Stimulated activated CD8-positive, alpha-beta memory T cell treated with anti-CD3 and anti-CD28 coated beads, Interleukin-15, amount 100 ng/mL, for 4 hours (primary cell): ENCODE measurements at places on chromosomes 12 and 14.

DNA sequence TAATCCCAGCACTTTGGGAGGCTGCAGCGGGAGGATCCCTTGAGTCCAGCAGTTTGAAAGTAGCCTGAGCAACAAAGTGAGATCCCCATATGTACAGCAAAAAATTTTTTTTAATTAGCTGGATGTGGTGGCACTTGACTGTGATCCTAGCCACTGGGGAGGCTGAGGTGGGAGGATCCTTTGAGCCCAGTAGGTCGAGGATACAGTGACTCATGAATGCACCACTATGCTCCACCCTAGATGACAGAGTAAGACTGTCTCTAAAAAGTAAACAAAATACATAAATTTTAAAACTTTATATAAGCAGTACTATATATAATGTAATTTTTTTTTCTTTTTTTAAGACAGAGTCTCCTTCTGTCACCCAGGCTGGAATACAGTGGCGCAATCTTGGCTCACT is 115.4 kb downstream of the ESR2 start:
- DNase-seq, result no peak

DNA sequence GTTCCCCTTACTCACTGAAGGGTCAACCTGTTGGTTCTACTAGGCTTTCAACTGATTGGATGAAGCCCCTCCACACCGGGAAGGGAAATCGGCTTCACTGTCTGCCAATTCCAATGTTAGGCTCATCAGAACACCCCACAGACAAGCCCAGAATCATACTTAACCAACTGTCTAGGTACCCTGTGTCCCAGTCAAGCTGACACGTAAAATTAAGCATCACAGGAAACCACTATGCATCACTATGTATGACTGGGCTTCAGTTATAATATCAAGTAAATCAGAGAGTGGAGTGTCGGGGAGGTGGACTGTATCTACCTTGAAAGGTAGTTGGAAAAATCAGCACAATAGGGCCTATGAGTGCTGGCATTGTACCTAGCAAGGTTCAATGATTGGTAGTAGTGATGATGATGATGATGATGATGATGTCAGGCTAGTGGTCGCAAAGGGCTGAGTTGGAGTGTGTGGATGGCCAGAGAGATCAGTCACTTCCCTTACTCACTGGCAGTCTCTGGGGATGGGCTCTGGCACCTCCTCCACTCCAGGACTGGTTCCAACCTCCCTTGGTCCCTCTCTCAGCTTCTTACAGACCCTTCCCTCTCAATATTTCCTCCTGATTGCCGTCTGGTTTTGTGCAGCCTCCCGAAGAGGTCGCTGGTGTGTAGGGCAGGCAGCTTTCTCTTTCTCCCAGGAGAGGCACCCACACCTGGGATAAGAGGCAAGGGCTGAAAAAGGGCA is 3.3 kb upstream of the ATG101 start:
- no peak for DNase-seq

- no peak for DNase-seq
Measured at GRCh38 chr12:27555925-27556778, 32.1 kb downstream of the PPFIBP1 start.

DNA sequence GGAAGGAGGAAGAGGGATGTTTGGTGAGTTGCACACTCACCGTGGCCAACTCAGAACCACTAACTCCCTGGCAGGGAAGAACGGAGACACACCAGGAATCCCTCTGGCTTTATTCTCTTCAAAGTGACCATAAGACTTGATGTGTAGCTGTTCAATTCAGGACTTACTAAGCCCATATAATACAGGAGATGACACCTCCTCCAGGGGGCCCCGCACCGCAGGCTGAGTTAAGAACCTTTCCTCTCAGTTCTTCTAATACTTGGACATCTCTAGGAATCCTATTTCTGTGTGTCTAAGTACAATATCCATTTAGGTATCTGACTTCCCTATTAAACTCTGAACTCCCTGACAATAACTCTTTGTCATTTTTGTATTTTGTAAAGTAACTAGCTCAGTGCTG is 49.5 kb downstream of the DCAF4 start:
- no peak for DNase-seq

GRCh38 chr14:69953266-69953915 is 74.2 kb downstream of the SMOC1 start:
- no peak for DNase-seq

- DNase-seq, result no peak
Measured at GRCh38 chr12:14554281-14555007, 13.2 kb downstream of the PLBD1 start.

DNA sequence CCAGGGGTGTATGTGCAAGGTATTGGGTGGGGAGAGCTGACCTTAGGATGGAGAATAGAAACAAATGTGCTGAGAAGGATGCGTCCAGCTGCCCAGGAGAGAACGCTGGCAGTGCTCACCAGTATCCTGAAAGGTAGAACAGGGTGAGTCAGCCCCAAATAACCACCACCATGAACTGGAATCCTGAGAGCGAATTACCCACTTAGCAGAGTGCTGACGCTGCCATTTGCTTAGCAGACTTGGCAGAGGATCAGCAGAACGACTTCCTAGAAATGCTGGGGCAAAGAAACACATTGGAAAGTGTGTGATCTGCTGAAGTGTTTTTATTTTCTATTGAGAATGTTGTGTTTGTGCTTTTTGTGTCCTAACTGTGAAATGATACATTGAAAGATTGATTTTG is 213.6 kb downstream of the ADGRD1 start:
- DNase-seq, result no peak

DNA sequence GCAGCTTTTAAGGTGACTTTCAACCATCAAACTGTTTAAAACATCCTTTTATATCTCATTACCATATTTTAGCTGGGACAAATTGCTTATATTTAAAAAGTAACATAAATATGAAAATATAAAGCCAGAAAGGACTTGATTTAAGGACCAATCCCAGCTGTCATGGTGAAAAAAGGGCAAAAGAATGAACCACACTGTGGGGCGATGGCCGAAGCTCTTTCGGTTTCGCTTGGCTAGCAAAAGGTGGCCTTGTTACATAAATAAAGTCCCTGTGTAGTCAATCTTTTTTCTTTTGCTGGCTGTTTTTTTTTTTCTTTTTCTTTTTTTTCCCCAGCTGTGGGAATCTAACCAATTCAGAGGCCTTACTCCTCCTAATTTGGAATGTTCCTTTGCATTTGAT is 50.9 kb downstream of the FBXO33 start:
- no peak for DNase-seq

DNA sequence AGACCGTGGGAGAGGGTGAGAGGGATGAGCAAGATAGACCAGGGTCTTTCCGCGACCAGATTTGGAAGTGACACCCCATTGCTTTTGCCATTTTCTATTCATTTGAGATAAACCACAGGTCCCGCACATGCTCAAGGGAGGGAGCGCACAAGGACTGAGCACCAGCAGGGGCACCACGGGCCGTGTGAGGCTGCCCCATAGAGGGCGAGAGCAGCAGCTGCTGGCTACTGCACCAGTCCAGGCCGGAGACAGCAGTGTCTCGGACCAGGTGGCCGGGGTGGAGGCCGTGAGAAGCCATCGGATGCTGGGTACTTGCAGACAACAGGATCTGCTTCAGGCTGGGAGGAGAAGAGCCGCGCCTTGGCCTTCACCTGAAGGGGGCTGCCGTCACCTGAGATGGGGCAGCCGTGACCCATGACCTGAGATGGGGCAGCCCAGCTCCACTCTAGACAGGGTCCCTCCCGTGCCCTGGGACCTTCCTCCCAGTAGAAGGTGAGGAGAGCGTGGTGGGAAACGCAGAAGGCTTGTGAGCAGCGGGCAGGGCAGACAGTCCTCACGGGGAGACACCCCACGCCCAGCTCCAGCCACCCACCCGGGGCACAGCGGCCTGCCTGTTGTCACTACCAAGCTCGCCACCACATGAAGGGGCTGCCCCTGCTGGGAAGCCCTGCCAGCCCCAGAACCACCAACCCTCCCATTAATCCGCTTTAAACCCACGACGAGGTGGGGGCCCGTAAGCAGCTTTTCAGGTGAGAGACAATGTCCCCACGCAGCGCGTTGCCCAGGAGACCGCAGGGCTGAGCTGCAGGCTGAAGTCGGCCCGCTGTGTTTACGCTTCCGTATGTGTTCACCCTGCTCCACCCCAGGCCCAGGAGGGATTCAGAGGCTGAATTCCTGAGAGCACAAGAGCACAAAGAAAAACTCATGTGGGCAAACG is 61.7 kb upstream of the FBRSL1 start:
- no peak for DNase-seq

GRCh38 chr12:130424858-130425697 is 87.4 kb downstream of the PIWIL1 start:
- no peak for DNase-seq

DNA sequence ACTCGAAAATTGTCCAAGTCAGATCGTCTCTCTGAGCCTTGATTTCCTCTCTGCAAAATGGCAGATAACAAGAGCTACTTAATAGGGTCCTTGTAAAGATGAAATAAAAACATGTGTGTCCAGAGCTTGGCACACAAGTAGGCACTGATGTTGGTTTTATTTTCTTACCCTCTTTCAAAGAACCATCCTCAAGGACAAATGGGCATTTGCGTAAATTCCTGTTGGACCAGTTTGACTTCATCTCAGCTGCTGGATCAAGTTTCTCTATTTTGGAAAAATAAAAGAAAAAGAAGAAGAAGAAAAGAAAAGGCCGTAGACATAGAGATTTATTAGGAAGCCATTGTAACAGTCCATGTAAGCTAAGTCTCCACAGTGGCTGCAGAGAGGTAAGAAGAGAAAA is 47.2 kb downstream of the MAP1LC3B2 start:
- no peak for DNase-seq

DNA sequence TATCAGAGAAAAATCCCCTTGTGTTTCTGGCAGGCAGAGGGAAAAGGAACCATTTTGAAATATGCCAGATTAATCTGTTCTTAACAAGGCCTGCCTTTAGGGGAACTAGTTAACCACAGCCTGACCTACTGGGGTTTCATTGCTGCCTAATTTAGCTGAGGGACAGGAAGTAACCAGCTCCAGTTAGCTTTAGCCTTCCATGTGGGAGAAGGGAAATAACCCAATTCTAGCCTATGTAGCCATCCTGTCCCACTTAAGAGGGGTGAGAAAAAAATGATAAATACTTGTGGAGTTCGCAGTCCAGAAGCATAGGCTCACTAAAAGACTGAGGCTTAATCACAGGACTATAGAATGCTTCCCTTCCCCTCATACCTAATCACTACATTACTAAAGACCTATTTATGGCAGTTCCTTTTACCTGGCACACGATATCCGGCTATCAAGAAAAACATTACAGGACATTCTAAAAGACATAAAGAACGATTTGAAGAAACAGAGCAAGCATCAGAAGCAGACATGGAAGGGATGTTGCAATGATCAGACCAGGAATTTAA is 22.8 kb downstream of the COX8C start:
- no peak for DNase-seq

GRCh38 chr14:86708846-86709339 is 1178.9 kb downstream of the FLRT2 start:
- DNase-seq, result no peak

DNA sequence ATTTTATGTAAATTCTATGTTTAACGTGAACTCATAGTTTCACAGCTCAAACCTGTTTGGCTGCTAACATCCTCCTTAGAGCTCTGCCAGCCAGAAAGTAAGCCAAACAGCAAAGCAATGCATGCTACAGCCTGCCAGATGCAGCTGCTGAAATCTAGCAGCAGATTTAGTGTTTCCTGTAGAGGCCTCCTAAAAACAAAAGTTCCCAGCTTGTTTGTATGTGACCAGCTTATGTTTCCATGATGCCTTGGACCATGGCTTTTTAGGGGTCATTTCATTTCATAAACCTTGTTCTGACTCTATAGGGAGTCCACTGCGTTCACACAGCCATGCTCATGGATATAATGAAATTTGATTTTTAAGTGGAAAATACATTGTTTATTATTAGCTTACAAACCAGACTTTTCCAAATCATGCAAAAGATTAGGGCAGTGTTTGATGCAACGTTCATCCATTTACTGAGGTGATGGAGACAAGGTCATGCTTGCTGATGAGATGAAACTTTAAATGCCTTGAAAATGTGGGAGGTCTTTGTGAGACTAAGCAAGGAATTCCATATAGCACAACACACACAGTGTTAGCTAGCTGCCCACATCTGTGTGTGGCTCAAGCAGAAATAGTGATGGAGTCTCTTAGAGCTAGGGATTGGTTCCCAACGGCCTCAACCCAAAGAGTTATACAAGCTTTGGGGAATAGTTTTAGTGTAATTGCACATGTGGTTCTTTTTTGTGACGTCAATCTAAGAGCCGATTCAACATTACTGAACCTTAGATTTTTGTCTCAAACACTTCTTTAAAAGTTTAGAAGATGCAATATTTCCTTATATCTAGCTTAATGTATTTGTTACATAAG is 157.5 kb upstream of the LRIG3 start:
- DNase-seq, result no peak

GRCh38 chr12:75632442-75632841 is 121.0 kb upstream of the KRR1 start:
- DNase-seq, result no peak

- no peak for DNase-seq
Measured at GRCh38 chr12:104352106-104352713, 48.7 kb downstream of the EID3 start.

DNA sequence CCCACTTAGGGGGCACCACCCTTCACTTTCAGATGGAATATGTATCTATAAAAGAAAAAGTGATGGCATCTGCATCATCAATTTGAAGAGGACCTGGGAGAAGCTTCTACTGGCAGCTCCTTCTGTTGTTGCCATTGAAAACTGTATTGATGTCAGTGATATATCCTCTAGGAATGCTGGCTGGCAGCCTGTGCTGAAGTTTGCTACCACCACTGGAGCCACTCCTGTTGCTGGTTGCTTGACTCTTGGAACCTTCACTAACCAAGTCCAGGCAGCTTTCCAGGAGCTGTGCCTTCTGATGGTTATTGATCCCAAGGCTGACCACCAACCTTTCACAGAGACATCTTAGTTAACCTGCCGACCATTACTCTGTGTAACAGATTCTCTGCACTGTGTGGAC is 44.7 kb downstream of the RIMKLB start:
- DNase-seq, result no peak

DNA sequence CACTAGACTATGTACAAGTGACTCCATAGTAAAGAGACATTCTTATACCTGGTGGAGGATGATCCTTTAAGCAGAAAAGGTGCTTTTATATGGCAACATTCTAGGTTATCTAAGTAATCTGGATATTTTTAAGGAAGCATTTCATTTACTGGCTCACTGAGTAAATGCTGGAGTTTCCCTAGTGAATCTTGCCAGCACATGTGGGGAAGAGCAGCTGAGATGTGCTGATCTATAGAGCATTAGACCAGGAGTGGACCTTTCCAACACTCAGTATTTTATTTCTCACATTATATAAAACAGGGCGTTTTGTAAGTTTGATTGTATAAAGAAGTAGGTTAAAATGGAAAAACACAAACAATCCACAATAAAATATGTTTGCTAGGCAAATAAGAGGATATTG is 478.5 kb downstream of the ATP23 start:
- DNase-seq, result no peak

GRCh38 chr12:112916270-112916669 is 9.5 kb downstream of the OAS1 start:
- DNase-seq, result no peak

GRCh38 chr12:131221061-131221956 is 267.6 kb downstream of the ADGRD1 start:
- no peak for DNase-seq

- DNase-seq, result no peak
Measured at GRCh38 chr12:2794191-2794735, 507 bp upstream of the FKBP4 start.
